ENCODE measurements at places on chromosomes 13 and 19.

DNA sequence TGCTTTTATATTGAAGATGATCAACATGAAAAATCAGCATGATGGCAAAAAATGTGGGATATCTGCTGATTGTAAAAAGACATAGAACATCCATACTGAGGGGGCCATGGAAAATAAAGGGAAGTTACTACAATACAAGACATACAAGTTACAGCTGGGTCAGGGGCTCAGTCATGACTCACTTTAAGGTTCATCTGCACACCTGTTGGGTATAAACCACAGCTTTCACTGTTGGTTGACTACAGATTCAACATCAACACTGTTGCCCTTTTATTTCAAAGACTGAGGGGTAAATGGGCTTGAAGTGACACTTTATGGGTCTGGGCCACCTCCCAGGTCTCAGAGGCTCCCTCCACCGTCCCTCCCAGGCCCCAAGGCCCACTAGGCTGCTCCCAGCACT, 98.1 kb upstream of the IRS2 start:
- no peak for DNase-seq

GRCh38 chr13:37701972-37702371, 103.4 kb upstream of the POSTN start:
- DNase-seq, result no peak

DNA sequence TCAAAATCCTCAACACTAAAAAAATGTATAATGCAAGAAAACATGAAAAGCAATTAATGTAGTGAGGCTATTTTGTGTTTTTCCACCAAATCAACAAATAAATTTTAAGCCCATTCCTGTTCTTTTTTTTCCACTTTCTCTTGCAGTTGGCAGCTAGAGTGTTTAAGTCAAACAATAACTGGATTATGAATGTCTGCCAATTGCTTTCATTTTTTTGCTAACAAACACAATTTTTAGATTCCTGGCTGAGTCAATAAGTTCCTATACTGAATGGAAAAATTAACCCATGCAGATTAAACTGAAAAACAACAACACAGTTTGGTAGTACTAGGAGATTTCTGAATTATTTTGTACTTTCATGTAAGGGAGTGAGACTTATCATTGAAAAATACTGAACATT, 232.4 kb downstream of the SLITRK5 start:
- no peak for DNase-seq

GRCh38 chr19:7533925-7534480, 1.5 kb upstream of the PNPLA6 start:
- peak; percentile 94 for DNase-seq

DNA sequence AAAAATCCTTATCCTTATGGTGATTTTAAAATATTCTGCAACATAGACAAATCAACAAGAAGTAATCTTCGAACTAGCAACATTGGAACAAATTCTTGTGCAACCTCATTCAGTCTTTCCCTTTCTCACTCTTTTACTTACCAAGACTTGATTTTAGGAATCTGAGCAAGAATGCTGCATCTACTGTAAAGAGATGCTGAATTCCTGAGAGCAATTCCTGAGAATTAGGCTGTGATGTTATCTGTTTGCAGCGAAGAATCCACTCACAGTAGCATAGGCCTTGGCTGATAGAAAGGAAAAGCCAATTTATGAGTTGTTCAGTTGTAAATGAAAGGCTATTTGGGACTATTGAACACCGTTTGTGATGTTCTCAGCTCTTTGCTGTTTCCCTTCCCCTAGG, 144.3 kb downstream of the CRYL1 start:
- DNase-seq, result no peak

DNA sequence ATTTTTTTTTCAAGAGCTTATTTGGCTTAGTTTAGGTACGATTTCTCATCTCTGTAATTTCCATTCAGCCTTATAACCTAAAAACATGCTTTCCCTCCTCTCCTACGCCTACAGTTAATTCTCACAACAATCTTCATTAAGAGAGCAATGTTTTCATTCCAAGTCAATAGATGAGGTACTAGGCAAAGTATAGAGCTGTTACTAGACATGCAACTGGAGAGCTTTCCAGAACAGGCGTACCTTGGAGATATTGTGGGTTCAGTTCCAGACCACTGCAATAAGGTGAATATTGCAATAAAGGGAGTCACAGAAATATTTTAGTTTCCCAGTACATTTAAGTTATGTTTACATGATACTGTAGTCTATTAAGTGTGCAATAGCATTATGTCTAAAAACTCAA, 34.8 kb downstream of the TGDS start:
- no peak for DNase-seq

GRCh38 chr13:33723365-33723764, 94.6 kb upstream of the RFC3 start:
- DNase-seq, result no peak

GRCh38 chr19:49761625-49762311, 1.3 kb downstream of the TSKS start:
- DNase-seq, result peak; percentile 73

- peak; percentile 32 for DNase-seq
Measured at GRCh38 chr13:71902676-71903075, 35.7 kb upstream of the DACH1 start.

DNA sequence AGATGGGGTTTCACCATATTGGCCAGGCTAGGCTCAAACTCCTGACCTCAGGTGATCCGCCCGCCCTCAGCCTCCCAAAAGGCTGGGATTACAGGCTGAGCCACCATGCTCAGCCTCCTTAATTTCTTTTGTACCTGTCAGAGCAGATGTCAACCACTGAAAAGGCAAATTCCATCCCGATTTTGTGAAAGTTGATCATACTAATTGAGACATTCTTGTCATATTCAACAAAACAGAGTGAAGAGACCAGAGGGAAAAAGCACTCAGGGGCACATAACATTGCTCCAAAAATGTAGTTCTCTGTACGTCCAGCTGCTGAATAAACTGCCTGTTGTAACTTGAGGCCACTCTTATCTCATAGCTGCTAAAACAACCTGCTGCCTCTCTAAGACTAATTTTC, 27.4 kb upstream of the PSPC1 start:
- DNase-seq, result no peak

DNA sequence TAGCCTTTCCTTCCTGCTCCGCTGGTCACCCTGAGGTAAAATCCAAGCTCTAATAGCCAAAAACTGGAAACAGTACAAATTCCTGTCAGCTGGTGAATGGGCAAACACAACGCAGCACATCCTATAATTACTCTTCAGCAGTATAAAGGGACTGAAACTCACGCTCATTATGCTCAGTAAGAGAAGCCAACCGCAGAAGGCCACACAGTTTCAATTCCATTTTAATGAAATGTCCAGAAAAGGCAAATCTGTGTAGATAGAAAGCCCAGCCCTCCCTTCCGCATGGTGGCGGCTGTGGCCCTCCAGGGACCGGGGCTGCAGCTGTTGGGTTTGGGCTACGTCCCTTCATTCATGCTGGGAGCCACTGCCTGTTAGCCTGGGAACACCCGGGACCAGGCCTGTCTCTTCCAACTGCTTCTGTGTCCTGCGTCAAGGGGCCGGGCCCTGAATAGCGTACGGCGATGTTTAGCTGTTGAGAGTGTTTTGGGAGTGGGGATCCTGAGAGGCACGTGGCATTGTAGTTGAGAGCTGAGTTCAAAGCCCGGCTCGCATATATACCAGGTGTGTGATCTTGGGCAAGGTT, 23.5 kb downstream of the NKPD1 start:
- no peak for DNase-seq

GRCh38 chr13:99307648-99308339, 595 bp upstream of the GPR183 start:
- DNase-seq, result no peak

- peak; percentile 37 for DNase-seq
Measured at GRCh38 chr19:51691584-51692428, 1.3 kb upstream of the SPACA6 start.

- peak; percentile 96 for DNase-seq
Measured at GRCh38 chr19:1624458-1624857, 19.2 kb upstream of the UQCR11 start.

GRCh38 chr13:40381935-40382764, 284.3 kb downstream of the FOXO1 start:
- DNase-seq, result no peak

DNA sequence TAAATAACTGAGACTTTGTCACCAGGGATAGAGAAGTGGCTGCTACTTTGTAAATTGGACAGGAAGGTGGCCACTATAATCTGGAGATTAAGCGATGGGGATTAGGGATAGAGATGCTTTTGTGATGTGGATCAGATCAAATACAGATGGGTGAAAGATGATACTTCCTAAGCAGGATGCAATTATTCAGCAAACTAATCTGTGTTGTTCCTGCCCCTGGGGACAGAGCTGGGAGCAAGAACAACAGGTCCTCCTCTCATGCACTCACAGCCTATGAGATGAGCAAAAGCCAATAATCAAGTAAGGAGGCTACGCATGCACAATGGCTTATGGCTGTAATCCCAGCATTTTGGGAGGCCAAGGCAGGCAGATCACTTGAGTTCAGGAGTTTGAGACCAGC, 4.6 kb downstream of the RGL3 start:
- DNase-seq, result no peak

- DNase-seq, result no peak
Measured at GRCh38 chr19:3314962-3315675, 51.3 kb upstream of the NFIC start.

- DNase-seq, result peak; percentile 28
Measured at GRCh38 chr13:47337781-47338507, 441.1 kb upstream of the HTR2A start.

- DNase-seq, result no peak
Measured at GRCh38 chr13:66805657-66806056, 424.5 kb downstream of the PCDH9 start.

- DNase-seq, result no peak
Measured at GRCh38 chr13:112132142-112132541, 65.2 kb downstream of the SOX1 start.

DNA sequence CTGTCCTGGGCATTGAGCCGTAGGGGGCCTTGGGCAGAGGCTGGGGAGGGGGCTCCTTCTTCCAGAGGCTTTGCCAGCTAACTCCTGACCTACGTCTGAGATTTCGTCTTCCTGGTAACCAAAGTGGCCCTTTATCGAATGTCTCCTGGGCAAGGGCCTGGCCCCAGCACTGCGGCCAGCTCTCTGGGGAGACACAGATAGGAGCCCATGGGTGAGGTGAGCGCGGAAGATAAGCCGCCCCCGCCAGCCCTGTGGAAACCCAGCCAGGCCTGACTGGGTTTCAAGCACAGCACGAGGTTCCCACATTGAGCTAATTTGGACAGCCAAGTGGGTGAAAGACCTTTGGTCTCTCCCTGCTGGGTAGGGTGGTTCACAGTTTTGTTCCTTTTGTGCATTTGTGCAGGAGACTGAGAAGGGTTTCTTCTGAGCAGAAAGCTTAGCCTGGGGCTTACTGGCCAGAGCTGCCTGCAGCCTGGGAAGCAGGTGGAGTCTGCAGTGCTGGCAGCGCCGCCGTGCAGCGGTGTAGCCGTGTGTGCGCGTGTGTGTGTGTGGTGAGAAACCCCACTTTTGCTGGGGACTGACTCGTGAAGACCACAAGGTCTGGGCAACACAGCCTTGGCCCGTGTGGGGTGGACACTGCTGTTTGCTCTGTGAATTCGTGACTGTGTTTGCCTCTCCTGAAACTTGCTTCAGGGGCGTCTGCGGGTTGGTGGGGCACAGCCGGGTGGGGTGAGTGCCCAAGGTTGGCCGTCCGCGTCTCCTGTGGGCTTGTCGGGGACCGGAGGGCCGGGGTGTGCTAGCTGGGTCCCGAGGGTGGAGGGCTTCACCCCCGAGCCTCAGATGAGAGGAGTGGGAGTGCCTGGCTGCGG, 2.5 kb downstream of the BSG start:
- peak; percentile 16 for DNase-seq

DNA sequence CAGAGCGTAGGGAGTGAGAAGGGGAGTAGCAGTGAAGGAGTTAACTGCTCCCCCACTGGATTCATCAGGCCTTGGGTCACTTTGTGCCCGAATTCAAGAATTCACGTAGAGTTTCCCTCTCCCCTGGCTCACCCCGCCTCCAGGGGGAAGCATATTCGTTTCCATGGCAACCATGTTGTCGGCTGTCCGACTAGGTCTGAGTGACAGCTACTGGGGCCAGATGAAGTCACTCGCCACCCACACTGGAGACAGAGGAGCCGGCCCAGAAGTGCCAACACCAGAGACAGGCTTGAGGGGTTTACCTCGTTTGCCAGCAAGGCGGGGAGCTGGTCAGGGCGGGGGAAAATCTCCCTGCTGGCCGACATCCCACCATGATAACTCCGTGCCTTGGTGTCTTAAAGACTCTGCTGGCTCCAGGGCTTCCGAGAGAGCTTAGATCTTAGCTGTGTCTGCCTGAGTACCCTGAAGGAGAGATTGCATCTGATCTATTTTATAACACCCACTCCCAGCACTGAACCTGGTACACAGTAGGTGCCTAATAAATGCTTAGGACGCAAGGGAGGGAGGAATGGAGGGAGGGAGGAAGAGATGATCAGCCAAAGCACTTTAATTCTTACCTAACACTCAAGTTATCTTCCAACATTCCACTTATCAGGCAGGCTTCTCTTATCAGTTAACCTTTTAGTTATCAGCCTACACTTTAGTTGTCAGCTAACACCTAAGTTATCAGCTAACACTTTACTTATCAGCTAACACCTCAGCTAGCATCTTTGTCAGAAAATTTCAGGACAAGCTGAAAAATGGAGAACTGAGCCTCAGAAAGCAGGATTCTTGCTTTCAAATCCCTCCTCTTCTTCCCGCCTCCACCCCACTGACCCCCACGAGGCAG, 57.2 kb upstream of the ZNRF4 start:
- peak; percentile 94 for DNase-seq

DNA sequence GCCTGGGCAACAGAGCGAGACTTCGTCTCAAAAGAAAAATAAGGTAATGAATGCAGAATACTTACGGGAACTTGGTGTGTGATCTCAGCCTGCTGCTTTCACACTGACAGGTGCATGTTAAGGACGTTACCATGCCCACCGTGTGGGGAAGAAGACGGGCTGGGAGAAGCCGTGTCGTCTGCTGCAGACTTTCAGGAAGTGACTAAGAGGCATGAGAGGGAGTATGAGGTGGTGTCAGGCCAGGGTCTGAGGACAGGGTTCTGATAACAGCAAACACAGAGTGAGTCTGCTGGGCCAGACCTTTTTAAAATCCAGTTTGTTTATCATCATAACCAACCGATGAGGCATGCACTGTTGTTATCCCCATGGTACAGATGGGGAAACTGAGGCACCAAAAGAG, 13.6 kb upstream of the GALP start:
- no peak for DNase-seq

DNA sequence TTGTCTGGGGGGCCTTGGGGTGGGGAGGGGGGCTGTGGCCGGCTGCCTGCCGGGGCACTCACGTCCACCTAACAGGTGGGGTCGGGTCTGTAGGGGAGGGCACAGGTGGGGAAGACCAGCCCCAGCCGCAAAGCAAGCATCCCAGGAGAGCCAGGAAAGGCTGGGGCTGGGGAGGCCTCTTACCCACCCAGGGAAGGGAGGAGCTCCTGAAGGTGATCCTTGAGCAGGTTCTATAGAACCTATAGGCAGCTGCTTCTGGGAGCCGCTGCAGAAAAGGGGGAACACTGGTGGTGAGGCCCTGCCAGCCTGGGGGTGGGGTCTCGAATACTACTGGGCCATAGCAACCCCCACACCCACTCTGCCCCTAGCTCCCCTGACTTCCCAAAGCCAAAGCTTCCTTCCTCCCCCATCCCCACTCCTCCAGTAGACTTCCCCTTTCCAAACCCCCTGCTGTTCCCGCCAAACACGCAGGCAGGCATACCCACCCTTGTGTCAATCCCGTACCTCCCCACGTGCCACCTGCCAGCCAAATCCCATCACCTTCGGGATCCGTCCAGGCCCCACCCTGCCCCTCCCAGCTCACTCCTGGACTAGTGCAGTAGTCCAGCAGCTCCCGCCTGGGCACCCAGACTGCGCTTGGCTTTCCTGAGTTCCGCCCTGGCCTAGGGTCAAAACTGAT, 5.6 kb downstream of the KLF16 start:
- DNase-seq, result no peak

- no peak for DNase-seq
Measured at GRCh38 chr13:41554626-41555386, 97.5 kb downstream of the RGCC start.

- DNase-seq, result no peak
Measured at GRCh38 chr13:97306106-97306505, 84.0 kb downstream of the MBNL2 start.

Data from GM23338 (cell line).